ENCODE measurements at places on chromosomes 3 and 15.

GRCh38 chr3:36540888-36541518 is 160.7 kb downstream of the STAC start:
- no peak for DNase-seq
- no peaks in the 10 kb centered on the region for H3K36me3 ChIP-seq
- H3K27me3 ChIP-seq: no peaks in the 10 kb centered on the region
- H3K27ac ChIP-seq: no peak overlapping the region

DNA sequence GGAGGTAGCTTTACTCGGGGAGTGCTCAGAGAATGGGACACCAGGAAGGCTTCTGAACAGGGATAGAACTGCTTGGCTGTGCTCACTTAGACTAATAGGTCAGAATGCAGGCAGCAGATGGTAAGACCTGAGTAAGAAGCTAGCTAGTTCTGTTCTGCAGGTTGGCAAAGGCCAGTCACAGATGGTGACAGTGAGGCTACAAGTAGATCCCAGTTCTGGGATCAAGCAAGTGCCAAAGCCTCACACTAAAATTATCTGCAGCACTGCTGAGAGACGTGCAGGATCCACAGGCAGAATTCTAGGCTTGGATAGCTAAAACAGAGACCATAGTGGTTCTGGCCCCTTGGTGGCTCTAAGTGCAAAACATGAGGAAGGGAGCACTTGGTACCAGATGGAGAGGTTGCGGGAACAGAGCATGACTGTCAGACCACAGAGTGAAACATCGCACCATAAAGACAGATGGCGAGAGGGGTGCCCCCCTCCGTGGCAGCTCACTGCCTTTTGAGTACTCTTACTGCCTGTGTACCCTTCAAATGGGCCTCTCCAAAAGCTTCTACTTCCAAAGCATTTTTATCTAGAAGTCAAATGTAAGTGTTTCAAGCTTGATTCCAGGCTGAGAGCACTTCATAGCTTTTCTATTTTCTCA is 3.6 kb upstream of the GLCE start:
- DNase-seq: no peak
- H3K4me3 ChIP-seq: no peak overlapping the region
- no peaks in the 10 kb centered on the region for H3K4me1 ChIP-seq
- H3K27ac ChIP-seq: no peak overlapping the region
- no peaks in the 10 kb centered on the region for H3K36me3 ChIP-seq

DNA sequence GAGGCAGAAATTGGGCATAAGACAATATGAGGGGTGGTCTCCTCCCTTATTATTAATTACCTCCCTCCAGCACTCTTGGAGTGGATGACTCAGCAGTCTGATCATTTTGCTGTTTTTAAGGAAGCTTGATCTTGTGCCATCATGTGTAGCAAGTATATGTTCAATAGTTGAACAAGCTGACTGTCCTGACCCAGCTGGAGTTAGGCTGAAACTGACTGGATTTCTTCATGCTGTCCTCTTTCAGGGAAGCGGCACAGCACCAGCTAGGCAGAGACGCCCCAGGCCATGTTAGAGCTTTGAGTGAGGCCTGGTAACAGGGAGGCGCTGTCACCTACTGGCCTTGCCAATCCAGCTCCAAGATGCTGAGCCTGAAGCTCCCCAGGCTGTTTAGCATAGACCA is 54.4 kb upstream of the KIF23 start:
- H3K36me3 ChIP-seq: no peaks in the 10 kb centered on the region
- peaks cover 8% of the 10 kb centered on the region for H3K4me1 ChIP-seq
- H3K27me3 ChIP-seq: no peaks in the 10 kb centered on the region
- no peak overlapping the region for H3K4me3 ChIP-seq
- DNase-seq: no peak

- H3K4me1 ChIP-seq: no peaks in the 10 kb centered on the region
- no peaks in the 10 kb centered on the region for H3K27me3 ChIP-seq
- no peak overlapping the region for H3K27ac ChIP-seq
Measured at GRCh38 chr3:133742351-133743091, 3.7 kb upstream of the TF start.

GRCh38 chr15:51083641-51084166 is 11.0 kb downstream of the TNFAIP8L3 start:
- H3K4me3 ChIP-seq: no peak overlapping the region
- H3K27me3 ChIP-seq: no peaks in the 10 kb centered on the region
- no peak for DNase-seq
- no peak overlapping the region for H3K27ac ChIP-seq

DNA sequence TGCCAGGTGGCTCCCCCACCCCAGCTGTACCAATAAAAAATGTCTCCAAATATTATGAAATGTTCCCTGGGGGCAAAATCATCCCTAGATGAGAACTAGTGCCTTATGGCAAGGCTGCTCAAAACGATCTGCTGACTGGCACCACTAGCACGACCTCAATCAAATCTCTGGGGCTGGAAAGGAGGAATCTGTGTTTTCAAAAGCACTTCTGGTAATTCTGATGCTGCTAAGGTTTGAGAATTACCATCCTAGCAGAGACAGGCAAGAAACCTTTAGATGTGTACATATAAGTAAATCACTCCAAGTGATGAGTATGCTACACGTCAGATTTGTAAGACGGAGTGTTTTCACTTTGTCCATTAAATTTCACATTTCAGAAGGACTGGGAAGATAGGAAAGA is 360.1 kb upstream of the THRB start:
- no peak overlapping the region for H3K4me3 ChIP-seq
- H3K27ac ChIP-seq: no peak overlapping the region
- H3K36me3 ChIP-seq: no peaks in the 10 kb centered on the region
- H3K27me3 ChIP-seq: no peaks in the 10 kb centered on the region
- DNase-seq: no peak
